ENCODE measurements at places on chromosomes 2 and 18.

DNA sequence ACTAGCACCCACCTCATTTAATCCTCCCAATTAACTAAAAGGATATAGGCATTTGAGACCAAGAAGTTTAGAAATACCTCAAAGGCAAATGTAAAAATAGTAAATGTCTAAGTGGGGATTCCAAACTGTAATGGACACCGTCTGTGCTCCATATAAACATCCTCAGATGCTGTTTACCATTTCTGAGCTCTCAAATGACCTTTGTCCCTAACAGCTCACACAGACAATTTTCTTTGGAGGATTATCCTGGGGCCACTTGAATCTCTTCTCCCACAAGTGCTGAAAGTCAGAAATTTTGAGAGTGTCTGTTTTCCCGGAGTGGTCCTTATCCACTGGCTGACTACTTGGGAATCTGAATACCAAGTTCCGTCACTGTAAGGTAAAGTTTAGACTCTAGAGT is 1418.9 kb downstream of the LRP1B start:
- no peak for DNase-seq

- DNase-seq = no peak
These were observed 242.0 kb downstream of the DPP10 start for GRCh38 chr2:114684403-114684802.

GRCh38 chr18:49751427-49752094 is 61.8 kb downstream of the ACAA2 start:
- DNase-seq = no peak

- DNase-seq = no peak
These were observed 5.4 kb downstream of the ITSN2 start for GRCh38 chr2:24354957-24355356.

GRCh38 chr2:85950743-85951142 is 62.0 kb upstream of the ST3GAL5 start:
- DNase-seq = no peak

DNA sequence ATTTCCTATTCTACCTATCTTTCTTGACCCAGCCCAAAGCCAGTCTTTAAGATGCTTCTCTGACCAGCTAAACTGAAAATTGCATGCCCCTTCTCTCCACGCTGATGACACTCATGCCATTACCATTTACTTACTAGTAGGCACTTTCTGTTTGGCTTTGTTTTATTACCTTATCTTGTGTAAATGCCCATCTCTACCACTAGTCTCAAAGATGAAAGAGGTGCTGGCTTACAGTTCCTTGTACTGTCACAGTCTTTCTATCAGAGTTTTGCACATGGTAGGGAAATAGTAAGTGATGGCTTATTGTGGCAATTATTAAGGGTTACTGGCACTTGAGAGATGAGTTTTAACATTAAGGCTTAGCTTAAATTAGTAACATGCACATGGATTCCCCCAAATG is 352.1 kb downstream of the RBM43 start:
- no peak for DNase-seq

DNA sequence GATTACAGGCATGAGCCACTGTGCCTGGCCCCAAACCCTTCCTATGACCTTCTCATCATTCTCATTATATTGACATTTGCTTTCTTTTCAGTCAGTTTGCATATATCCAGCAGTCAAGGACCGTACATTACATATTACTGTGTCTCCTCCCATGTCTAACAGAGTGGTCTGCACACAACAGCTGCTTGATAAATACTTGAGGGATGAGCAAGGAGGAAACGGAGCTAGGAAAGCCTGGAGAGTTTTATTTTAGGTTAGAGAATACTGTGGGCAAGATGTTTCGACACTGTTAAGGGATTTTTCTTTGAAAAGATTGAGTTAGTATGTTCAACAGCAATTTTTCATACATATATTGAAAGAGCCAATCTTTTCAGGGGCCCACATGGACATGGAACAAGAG is 76.2 kb upstream of the CHRNA1 start:
- no peak for DNase-seq

GRCh38 chr2:15993232-15993610 is 52.9 kb downstream of the MYCN start:
- DNase-seq = peak; percentile 94

DNA sequence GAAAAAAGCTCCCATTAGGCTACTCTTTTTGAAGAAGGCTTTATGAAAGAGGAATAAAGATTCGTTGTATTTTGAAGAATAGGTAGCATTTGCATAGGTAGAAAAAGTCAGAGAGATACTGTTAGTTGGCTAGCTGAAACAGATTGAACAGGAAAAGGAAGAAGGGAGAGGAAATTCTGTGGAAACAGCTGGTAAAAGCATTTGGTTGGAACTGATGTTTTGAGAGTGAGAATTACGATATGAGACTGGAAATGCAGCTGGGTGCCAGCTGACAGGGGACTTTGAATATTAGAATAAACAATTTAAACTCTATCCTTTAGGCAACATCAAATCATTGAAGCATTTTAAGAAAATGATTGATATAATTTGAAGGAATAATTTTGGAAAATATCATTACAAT is 96.7 kb upstream of the CNTNAP5 start:
- DNase-seq = no peak

GRCh38 chr2:181051861-181052522 is 71.6 kb downstream of the UBE2E3 start:
- DNase-seq = no peak

DNA sequence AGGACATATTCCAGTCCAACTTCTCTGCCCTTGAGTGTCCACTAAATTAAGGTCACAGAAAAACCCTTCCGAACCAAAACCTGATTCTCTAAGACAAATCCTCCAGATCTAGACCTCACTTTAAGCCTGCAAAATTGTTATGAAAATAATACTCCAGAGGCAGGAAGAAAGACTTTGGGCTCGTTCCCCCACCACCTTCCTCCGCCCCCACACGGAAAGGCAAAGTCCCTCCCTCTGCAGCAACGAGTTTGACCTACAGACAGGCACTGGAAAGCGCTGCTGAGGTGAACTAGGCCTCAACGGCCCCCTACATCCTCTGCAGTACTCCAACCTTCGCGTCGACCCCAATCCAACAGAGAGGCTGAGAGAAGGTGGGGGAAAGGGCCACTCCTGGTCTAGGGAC is 808 bp downstream of the ATP5MC3 start:
- DNase-seq = no peak

DNA sequence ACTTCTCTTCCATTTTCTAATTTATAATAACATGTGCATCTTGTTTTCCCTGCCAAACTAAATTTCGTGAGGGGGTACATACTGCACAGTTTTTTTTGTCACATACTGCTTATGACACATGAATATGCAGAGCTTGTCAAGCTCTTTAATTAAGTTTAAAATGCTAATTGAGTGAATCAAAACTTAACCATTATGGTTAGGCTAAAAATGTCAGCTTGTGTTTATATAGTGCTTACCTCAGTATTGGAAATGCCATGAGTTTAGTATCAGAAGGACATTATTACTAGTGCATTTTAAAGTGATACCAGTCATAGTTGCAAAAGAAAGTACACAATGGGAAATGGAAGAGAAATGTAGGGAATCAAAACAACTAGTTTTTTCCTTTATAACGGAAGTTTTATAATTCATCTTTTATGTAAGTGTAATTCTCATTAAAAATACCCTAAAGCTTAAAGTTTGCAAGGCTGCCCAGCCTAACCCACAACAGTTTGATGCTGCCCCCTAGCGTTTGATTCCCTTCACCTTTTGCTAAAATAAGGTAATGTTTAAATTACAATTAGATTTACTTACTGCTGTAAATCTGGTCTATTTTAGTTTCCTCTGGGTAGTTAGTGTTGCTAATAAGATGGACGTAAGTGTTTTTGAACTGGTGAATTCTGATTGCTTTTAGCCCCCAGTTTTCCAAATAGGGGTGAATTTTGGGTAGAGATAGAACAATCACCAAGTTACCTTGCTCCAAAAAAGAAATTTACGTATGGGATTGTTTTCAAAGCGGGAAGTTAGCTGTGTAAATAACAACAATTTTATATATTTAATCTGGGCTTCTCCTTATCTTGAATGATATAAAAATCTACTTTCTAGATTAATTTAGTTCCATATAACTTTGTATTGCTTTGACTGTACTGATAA is 3.2 kb downstream of the SLC39A10 start:
- peak; percentile 80 for DNase-seq

GRCh38 chr2:62300925-62301324 is 105.0 kb downstream of the B3GNT2 start:
- DNase-seq = no peak

DNA sequence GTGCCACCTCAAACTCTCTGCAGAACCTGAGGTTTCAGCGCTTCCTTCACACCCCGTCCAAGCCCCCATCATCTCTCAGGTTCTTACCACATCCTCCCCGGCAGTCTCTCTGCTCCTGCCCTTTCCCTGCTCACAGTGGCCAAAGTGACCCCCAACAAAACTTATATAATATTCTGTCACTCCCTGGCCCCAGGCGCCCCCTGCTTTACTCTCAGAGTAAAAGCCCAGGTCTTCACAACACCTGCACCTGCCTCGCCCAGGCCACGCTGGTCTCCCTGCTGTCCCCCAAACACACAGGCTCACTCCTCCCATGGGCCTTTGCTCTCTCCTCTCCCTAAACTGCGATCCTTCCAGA is 6.4 kb downstream of the ITGB1BP1 start:
- no peak for DNase-seq

GRCh38 chr2:137729305-137729704 is 235.0 kb upstream of the HNMT start:
- DNase-seq = no peak

- DNase-seq = peak; percentile 9
These were observed 1.5 kb downstream of the EPB41L5 start for GRCh38 chr2:120014226-120014980.

DNA sequence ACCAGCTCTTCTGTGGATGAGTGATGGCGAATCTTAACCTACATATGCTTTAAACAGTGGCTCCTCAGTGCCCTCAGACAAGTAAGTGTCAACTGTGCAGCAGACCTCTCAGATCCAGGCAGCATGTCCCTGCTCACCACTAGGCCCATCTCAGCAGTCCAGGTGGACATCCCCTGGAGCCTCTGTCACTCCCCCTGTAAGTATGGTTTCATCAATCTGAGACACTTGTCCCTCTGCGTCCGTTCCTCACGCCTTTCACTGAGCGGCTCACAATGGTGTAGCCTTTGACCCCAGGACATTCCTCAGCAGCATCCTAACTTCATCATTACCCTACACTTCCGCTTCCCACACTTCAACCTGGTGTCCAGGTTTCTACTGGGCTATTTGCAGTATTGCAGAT is 69.3 kb upstream of the RALBP1 start:
- DNase-seq = no peak

DNA sequence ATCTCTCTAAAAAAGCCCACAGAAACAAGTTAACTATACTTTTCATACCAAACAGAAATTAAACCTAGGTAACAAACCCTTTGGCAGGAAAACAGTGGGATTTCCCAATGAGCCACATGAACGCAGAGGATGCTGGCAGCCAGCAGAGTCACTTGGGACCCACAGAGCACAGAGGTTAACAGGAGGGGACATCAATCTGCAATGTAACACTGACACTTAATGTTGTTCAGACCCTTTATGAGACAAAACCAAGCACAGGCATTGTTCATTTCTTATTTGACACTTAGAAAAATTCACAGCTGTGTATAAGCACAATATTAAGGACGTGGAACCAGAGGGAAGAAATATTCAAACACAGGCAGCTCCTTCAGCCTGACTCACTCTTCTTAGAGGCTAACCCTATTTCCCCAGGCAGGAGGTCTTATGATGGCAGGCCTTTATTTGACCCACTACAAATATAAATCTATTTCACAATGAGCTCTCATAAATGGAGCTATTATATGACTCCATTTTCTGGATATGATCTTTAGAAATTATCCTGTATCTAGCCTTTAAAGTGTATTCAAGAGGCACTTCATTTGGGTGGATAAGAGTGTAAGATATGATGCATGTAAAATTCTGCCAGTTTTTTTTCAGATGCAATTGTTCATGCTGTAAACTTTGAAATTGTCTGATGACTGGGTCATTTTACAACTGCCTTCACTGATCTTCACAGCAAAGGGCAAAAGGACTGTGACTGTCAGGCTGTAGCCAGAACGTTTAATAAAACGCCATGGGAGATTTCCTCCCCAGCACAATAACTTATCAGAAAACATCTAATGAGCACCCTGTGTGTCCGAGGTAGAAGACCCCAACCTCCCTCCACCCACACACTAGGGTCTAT is 132.8 kb upstream of the SATB2 start:
- no peak for DNase-seq
